Stomach (tissue), 19 donors: ENCODE measurements at places on chromosomes 7 and 10. TPM values are rescaled to one million over a fixed set of nuclear protein-coding genes. Genes with fewer than 3 reads are reported as not detected.

DNA sequence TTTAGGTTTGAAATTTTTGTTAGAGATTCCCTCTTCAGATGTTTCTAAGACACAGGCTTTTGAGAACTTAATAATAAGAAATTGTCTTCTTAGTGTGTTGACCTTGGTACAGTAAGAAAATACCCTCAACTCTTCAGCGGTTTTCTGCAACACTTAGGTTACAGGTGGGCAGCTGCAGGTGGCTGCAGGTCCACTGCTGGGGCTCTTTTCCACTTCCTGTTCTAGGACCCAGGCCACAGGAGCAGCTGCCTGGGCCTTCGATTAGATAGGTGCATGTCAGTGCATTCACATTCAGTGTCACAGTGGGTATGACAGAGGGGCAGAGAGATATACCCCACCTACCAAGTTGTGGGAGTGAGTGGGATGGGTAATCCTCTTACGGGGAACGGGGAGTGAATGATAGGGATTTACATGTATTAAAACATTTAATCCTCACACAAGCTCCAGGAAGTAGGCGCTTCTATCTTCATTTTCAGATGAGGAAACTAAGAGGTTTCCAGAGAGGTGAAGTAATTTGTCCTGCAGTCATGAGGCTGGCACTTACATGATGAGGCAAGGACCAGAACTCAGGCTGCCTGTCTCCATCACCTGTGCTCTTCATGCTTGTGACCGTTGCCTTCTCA lies 20.2 kb upstream of the SUV39H2 start:
- H3K4me1 ChIP-seq = peaks cover 4% of the 10 kb centered on the region
- H3K27ac ChIP-seq = no peak overlapping the region
- H3K27me3 ChIP-seq = no peaks in the 10 kb centered on the region
- H3K36me3 ChIP-seq = peaks cover 45% of the 10 kb centered on the region
- no peak overlapping the region for H3K4me3 ChIP-seq

- H3K27ac ChIP-seq = no peak overlapping the region
- DNase-seq = no peak
- H3K36me3 ChIP-seq = peaks cover 35% of the 10 kb centered on the region
- no peak overlapping the region for H3K4me3 ChIP-seq
- no peaks in the 10 kb centered on the region for H3K4me1 ChIP-seq
These were observed 178.0 kb upstream of the FRMD4A start for GRCh38 chr10:14508725-14509124.

- no peak overlapping the region for H3K4me3 ChIP-seq
- H3K27ac ChIP-seq = no peak overlapping the region
- no peaks in the 10 kb centered on the region for H3K27me3 ChIP-seq
- no peaks in the 10 kb centered on the region for H3K4me1 ChIP-seq
- H3K36me3 ChIP-seq = peaks cover 45% of the 10 kb centered on the region
- no peak for DNase-seq
These were observed 219.0 kb downstream of the DIP2C start for GRCh38 chr10:470339-471003.

GRCh38 chr10:33189808-33190207 lies 144.7 kb downstream of the NRP1 start:
- H3K36me3 ChIP-seq = peaks cover 29% of the 10 kb centered on the region
- H3K4me3 ChIP-seq = no peak overlapping the region
- no peaks in the 10 kb centered on the region for H3K27me3 ChIP-seq
- no peak for DNase-seq
- peaks cover 18% of the 10 kb centered on the region for H3K4me1 ChIP-seq
- no peak overlapping the region for H3K27ac ChIP-seq

DNA sequence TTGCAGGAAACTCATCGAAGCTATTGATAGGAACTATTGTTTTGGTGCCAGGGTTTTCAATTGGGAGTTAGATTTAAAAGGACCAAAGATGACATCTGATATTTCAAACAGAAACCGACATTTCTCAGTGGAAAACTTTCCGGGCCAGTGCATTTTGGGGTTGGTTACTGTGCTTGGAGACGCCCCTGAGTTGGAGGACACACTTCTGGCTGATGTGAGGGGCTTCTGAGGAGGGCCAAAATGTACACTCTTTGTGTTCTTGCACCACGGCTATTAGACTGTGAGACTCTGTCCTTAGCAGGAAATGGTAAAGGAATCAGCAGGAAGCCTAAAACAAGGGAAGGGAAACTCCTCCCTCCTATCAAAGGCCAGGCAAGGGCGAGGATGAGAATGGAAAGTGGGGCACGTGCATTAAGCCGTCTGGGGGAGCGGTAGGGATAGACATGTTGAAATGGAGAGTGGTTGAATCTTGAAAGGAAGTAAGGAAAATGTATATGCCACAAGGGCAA lies 1.8 kb upstream of the SRGN start:
- H3K27ac ChIP-seq = peak overlapping the region; percentile 53
- H3K4me1 ChIP-seq = no peaks in the 10 kb centered on the region
- H3K4me3 ChIP-seq = peak overlapping the region; percentile 10
- DNase-seq = peak; percentile 35
- H3K27me3 ChIP-seq = no peaks in the 10 kb centered on the region

DNA sequence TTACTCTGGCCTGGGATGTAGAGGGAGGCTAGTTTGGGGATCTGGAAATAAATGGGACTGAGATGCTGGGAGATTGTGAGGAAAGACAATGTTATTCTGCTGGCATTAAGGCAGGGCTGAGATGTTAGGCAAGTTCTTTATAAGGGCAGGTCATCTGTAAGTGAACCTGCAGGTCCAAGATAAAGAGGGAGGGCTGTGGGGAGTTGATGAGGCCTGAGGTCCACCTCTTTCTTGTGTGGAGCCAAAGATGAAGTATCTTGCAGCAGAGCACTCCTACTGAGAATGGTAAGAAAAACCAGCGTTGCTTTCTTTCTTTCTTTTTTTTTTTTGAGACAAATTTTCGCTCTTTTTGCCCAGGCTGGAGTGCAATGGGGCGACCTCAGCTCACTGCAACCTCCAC lies 19.1 kb downstream of the CYCS start:
- no peaks in the 10 kb centered on the region for H3K36me3 ChIP-seq
- no peak for DNase-seq
- H3K4me1 ChIP-seq = no peaks in the 10 kb centered on the region
- H3K4me3 ChIP-seq = no peak overlapping the region
- no peaks in the 10 kb centered on the region for H3K27me3 ChIP-seq

DNA sequence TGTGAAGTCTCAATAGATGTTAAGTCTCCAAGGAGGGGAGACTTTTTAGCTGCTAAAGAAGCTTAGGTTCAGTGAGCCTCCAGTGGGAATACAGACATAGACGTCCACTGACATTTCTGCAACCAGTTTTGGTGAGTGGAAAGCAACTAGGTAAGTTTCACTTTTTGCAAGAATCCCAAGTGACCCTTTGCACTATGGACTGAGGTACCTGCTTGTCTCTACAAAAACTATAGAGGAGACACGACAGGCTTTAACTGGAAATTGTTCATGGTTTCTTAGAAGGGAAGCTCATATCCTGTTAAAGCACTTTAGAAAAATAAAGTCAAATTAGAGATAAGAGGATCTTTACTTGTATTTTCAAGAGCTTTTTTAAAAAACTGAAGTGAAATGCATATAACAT lies 38.6 kb downstream of the GBF1 start:
- H3K27ac ChIP-seq = no peak overlapping the region
- DNase-seq = no peak
- H3K4me3 ChIP-seq = no peak overlapping the region
- no peaks in the 10 kb centered on the region for H3K27me3 ChIP-seq
- H3K4me1 ChIP-seq = peaks cover 32% of the 10 kb centered on the region
- H3K36me3 ChIP-seq = no peaks in the 10 kb centered on the region

DNA sequence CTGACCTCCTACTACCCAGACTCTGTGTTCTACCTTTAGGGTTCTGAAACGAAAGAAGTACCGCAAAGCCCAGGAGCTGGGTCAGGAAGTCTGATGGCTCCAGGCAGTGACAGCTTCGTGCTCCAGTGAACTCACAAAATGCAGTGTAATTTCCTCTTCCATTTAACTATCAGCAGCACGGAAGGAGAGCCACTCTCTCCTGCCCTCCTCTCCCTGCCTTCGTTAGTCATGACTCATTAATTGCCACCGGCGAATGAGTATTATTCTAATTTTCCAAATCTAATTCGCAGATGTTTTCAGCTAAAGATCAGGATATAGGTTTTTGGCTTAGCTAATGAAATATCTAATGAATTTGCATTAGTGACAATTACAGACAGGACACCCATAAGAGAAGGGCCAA lies 1262.0 kb downstream of the TYW1 start:
- no peaks in the 10 kb centered on the region for H3K27me3 ChIP-seq
- no peaks in the 10 kb centered on the region for H3K4me1 ChIP-seq
- no peak overlapping the region for H3K4me3 ChIP-seq
- H3K27ac ChIP-seq = no peak overlapping the region

DNA sequence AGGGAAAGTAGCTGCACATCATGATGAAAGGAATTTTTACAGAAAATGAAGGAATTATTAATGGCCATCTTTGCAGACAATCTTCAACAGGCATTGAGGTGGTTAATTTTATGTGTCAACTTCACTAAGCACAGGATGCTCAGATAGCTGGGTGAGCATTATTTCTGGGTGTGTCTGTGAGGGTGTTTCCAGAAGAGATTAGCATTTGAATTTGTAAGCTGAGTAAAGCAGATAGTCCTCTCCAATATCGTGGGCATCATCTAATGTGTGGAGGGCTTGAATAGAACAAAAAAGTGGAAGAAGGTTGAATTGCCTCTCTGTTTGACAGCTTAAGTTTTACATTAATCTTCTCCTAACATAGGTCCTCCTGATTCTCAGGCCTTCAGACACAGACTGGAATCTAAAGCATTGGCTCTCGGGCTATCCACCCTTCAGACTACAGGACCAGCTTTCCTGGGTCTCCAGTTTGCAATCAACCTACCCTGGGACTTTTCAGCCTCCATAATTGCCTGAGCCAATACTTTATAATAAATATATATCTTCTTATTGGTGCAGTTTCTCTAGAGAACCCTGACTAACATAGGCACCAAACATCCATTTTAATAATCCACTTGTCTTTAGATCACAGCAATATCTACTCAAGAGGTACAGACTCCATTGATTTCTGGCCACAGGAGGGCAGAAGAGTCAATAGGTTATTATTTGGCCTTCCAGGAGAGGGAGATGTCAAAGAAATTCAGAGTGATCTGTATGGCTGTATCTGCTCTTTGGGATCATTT lies 10.5 kb upstream of the CRPPA start:
- no peaks in the 10 kb centered on the region for H3K27me3 ChIP-seq
- H3K4me3 ChIP-seq = no peak overlapping the region
- no peaks in the 10 kb centered on the region for H3K4me1 ChIP-seq
- no peaks in the 10 kb centered on the region for H3K36me3 ChIP-seq

DNA sequence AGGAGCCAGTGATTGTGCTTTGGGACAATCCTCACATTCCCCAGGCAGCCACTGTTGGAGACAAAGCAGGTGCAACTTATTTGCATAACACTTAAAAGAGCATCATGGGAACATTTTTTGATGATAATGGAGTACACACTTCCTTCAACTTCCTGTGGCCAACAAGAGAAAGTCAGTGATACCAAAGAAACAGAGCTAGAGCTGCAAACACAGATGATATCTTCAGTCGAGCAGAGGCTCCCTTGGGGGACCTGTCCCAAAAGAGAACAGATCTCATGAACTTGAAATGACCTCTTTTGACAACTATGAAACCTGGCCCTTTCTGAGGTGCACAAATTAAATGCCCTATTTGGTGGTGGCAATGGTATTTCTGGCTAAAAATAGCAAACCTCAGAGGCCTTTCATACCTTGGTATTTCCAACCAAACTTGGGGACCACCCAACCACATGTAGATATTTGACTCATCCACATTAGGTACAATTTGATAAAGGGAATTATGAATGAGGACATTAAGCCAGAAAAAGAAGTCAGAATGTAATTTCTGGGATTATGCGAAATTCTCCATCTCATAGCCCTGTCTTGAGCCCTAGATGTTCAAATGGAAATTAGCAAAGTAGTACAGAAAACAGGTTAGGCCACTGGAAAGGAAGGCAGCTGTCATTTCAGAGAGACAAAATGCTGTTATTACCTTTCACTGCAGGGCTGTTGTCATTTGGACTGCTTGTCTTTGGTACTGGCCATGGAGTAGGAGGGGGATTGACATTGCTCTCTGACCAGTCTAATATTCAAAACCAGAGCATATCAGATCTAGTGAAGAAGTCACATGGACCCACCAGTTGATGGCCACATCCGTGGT lies 146.2 kb downstream of the ICA1 start:
- H3K4me3 ChIP-seq = no peak overlapping the region
- H3K36me3 ChIP-seq = no peaks in the 10 kb centered on the region
- no peaks in the 10 kb centered on the region for H3K27me3 ChIP-seq
- no peaks in the 10 kb centered on the region for H3K4me1 ChIP-seq

GRCh38 chr7:531777-532176 lies 12.1 kb upstream of the PDGFA start:
- H3K4me1 ChIP-seq = peaks cover 13% of the 10 kb centered on the region
- H3K4me3 ChIP-seq = no peak overlapping the region
- no peaks in the 10 kb centered on the region for H3K36me3 ChIP-seq
- no peak overlapping the region for H3K27ac ChIP-seq

DNA sequence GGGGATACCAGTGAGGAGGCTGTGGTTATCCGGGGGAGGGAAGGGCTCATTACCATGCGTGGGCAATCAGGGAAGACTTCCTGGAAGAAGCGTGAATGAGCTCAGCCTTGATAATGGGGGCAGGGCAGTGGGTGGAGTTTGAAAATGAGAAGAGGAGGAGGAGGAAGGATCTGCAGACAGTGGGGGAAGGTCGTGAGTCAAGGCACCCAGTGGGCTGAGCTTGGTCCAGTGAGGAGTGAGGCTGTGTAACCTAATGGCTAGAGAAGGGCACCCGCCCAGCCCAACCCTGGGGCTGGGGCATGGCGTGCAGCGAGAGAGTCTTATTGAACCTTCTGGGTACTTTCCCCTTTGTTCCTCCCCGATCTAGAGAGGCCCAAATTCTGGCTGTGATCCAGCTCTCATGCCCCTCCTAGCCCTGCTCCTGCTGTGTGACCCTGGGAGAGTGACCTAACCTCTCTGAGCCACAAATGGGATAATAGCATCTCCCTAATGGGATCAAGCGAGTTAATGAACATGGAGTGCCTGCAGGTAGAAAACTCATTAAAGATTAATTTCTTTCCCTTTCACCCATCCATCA lies 31.5 kb downstream of the CLIP2 start:
- no peak for DNase-seq
- peaks cover 66% of the 10 kb centered on the region for H3K36me3 ChIP-seq
- no peak overlapping the region for H3K27ac ChIP-seq
- H3K4me1 ChIP-seq = peaks cover 15% of the 10 kb centered on the region
- H3K27me3 ChIP-seq = no peaks in the 10 kb centered on the region

GRCh38 chr7:151101621-151102396 lies 15.5 kb downstream of the AGAP3 start:
- H3K27ac ChIP-seq = no peak overlapping the region
- H3K4me3 ChIP-seq = no peak overlapping the region
- peaks cover 16% of the 10 kb centered on the region for H3K36me3 ChIP-seq
- H3K27me3 ChIP-seq = no peaks in the 10 kb centered on the region

- no peak for DNase-seq
- peaks cover 87% of the 10 kb centered on the region for H3K4me1 ChIP-seq
- no peaks in the 10 kb centered on the region for H3K27me3 ChIP-seq
- H3K27ac ChIP-seq = peak overlapping the region; percentile 95
- no peak overlapping the region for H3K4me3 ChIP-seq
These were observed 122.8 kb upstream of the PDLIM1 start for GRCh38 chr10:95413588-95413987.

TCAF2 gene
- 2.6 TPM for total RNA-seq

TRPV5 gene
- not detected for total RNA-seq

GOLGA7B gene
- total RNA-seq = 1.8 TPM

GIMAP5 gene
- 7.0 TPM for total RNA-seq
